ENCODE measurements at places on chromosomes 7 and 10.

- DNase-seq = no peak
Measured at GRCh38 chr7:109901926-109902325, 1189.0 kb upstream of the LRRN3 start.

GRCh38 chr7:76430211-76430610 is 5.5 kb downstream of the ZP3 start:
- no peak for DNase-seq

DNA sequence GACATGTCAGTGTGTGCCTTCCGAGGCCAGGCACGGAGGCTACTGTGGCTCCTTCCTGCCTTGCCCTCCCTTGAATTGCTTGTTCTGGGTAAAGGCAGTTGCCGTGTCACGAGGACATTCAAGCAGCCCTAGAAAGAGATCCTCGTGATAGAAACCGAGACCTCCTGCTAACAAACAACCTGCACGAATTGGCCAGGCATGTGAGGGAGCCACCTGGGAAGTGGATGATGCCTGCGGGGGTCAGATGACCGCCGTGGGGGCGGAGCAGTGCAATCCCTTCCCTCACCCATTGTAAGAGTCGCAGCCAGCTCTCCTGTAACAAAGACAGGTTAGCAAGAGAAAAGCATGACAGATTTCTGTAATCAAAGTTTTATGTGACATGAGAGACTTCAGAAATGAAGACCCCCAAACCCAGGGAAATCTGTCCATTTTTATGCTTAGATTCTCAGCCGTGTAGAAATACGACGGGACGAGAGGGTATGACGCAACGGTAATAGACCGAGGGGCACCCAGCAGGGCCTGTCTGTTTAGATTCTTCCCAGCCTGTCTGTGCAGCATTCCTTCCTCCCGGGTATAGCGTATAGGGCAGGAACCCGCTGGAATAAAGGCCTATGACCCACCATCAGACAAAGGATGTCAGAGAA is 241.7 kb downstream of the GATA3 start:
- no peak for DNase-seq

DNA sequence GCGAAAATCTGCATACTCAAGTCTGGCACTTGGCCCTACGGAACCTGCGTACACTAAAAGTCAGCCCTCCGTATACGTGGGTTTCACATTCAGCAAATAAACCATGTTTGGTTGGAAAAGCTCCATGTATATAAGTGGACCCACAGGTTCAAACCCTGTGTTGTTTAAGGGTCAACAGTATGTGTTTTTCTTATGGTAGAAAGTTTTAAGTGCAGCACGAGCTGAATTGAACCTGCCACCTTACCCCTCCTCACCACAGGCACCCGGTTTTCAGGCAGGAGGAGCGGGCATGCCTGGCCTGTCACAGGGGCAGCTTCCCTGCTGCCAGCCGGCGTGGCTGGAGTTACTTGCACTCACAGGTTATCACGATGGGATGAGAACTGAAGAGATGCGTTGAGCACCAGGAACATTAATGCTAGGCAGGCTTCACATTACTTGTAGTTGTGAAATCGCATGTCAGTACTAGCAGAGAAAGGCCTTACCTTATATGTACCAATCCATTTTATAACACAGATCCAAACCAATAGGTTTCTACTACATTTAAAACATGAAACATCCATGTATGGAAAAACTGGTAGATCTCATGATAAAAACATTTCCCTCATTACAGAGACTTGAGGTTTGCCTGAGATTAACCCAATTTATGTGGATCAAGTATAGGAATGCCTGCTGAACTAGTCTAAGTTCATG is 12.9 kb downstream of the INSIG1 start:
- DNase-seq = no peak
